ENCODE measurements at places on chromosomes 16 and 17. TPM values are rescaled to one million over a fixed set of nuclear protein-coding genes. Genes with fewer than 3 reads are reported as not detected.

The RCVRN gene
- total RNA-seq, result 1.9 TPM

The TBC1D3I gene
- 5.8 TPM for total RNA-seq

The OMG gene
- total RNA-seq, result 9.9 TPM

The FBXO39 gene
- 5.5 TPM for total RNA-seq

The CENPX gene
- 1.2 TPM for total RNA-seq

The SGCA gene
- total RNA-seq, result 31.3 TPM

The FSCN2 gene
- total RNA-seq, result 2.2 TPM

The DHRS7C gene
- total RNA-seq, result not detected
